ENCODE measurements at places on chromosomes 12 and 14.

DNA sequence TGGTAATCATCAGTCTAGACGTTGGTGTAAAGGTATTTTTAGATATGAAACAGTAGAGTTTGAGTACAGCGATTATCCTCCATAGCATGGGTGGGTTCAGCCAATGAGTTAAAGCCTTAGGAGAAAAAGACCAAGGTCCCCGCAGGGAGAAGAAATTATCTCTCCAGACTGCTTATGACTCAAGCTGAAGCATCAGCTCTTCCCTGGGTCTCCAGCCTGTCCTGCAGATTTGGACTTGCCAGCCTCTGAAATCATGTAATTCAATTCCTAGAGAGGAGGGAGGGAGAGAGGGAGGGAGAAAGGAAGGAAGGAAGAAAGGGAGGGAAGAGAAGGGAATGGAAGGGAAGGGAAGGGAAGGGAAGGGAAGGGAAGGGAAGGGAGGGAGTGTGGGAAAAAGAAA lies 12.0 kb upstream of the DTX1 start:
- DNase-seq, result no peak

GRCh38 chr12:21913823-21914222 lies 27.4 kb downstream of the ABCC9 start:
- DNase-seq, result no peak

DNA sequence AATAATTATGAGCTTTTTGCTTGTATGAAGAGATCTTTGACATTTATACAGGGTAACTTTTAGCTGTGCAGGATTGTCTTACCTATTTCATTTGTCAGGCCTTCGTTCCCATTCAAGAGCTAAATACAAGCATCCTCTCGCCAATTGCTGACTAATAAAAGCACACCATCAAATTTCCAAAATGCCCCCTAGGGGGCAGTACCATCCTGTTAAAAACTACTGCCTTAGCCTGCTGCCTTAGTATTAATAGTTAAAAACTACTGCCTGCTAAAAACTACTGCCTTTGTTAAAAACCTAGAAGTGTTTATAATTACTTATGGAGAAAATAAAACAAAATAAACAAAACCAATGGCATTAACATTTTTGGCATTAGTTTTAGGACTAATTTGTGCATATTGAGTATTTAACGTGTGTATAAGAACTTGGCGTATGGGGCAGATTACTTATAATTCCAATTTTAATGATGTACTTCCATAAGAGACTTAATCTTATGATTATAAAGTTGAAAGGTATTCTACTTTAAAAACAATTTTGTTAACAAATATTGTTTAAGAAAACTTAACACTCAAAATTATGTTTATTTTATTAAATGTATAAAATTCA lies 3.0 kb upstream of the IFI27L2 start:
- peak; percentile 5 for DNase-seq

DNA sequence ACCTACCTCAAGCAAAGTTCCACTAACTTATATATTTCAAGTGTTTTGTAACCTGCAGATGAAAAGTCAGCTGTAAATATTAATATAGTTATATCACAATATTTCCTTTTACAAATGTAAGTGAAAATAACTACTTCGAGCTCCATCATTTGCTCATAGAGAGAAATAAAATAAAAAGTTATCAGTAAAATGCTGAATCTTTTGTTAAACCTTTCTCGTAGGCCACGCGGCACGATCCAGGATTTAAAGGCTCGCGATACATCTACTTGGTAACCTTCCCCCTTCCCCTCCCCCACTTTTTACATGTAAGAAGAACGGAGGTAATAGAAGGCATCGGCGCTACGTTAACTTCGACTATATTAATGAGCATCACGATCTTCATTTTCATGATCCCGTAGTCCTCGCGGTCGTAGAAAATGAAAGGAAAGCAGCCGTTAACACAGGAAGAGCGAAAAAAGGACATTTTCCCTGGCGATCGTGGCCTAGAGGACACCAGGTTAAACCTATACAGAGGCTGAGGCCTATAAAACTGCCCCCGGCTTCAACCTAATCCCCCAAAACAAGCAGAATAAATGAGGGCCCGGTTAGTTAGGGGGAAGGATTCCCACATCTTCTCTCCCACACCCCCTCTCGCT lies 508 bp downstream of the HNRNPC start:
- DNase-seq, result no peak

DNA sequence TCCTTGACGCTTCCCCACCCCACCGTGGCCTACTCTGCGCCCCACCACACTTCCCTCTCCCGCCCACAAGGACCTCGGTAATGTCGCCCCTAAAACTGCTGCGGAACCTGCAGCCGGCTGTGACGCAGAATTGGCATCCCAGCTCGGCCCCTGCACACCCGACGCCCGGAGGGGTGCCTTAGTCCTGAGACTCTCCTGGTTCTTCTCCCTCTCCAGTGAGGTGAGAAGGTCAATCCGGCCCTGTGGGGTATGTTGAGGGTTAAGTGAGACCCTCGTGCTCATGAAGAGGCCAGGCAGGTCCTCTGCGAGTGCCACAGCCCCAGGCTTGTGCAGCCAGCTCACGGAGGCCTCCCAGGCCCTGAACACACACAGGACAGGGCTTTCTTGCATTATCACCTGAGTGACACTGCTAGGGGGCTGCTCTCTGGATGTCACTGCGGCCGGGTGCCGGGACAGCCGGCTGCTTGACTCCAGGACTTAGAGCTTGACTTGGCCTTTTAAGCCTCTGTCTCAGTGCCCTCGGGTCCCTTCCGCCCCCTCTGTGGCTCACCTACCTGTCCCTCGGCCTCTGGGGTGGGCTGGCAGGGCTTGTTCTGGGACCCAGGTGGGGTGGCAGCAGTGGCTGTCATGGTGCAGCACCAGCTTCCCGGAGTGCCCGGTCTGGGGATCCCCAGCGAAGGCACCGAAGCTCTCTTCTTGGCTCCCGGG lies 106.9 kb upstream of the C14orf180 start:
- no peak for DNase-seq

- DNase-seq, result no peak
Observed at GRCh38 chr14:68727315-68728047, 65.4 kb downstream of the ZFP36L1 start.

DNA sequence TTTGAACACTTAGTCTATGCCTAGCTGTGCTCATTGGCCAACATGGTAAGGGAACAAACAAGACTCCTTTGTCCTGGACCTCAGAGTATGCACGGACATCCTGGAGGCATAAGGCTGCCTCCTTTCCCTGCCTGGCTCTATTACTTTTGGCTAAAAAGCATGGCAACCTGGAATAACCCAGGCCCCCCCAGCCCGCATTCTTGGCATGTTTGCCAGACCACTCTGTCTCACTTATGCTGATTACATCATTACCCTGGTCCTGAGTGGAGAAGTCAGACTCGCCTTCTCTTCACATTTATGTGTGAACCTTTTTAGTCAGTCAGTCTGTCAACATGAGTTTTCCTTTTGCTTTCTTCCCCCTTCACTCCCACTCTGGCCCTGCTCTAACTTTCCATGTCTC lies 58.0 kb upstream of the ELK3 start:
- DNase-seq, result no peak

- DNase-seq, result no peak
Observed at GRCh38 chr12:78271546-78271945, 440.9 kb downstream of the NAV3 start.

DNA sequence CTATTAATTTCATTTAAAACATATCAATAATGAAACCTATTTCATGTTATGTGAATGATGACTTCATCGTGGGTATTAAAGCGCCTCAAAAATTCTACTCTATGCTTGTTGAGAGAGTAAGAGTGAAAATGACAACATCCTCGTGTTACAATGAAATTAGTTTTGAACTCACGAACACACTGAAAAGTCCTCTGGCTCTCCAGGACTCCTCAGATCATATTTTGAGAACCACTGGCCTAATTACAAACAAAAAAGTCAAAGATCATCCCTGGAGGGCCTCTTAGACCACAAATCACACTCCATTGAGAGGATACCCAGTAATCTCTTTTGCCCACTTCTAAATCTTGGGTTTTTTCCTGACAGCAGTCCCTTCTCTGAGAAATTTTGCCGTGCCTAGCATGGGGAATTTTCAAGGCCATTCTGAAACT lies 19.1 kb downstream of the DAAM1 start:
- no peak for DNase-seq
